ENCODE measurements at places on chromosomes 7 and 10.

DNA sequence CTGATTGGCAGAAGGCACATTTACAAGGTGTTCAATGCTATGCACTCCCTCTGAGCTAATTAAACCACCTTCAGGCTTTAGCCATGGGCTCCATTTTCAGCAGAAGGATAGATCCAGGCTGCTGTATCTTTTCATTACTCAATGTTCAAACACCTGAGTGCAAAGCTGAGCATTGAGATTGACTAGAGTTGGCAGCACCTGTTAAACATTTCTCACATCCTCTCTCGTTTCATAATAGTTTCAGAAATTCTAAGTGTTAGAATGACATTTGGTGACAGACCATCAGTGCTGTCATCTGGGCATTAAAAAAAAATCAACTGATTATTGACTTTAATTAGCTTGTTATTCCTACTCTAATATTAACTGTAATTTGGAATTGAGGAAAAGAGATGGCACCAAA lies 187.1 kb upstream of the SEMA3E start:
- DNase-seq: no peak

DNA sequence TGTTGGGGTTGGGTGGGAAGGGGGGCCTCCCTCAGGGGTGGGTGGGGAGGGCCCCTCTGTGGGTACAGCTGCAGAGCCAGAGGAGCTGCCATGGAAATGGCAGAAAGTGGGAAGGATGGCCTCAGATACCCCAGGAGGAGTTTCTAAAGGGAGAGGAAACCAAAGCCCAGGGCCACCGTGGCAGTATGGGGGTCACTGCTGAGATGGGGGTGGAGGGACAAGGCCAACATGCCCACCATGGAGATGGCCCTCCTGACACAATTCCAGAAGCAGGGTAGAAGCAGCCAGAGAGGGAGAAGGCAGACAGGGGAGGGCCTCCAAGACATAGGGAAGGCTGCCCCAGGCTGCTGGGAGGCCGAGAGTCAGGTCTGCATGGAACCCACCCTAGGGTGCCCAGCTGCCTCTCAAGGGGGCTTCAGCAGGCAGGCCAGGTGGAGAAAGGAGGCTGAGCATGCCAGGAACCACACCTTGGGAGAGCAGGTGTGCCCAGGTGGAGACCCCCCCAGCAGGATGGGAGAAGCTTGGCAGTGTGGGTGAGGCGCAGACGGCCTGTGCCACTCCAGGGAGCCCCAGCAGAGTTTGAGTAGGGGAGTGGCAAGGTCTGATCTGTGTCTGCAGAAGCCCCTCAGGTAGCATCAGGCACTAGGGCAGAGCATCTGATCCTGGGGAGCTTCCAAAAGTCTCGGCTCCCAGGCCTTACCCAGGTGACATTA lies 146.8 kb downstream of the ARHGAP22 start:
- no peak for DNase-seq

GRCh38 chr7:22364900-22365299 lies 7.9 kb upstream of the RAPGEF5 start:
- DNase-seq: no peak

- DNase-seq: peak; percentile 9
Observed at GRCh38 chr10:53209944-53210611, 437.5 kb upstream of the MBL2 start.

GRCh38 chr10:123606006-123606405 lies 60.1 kb upstream of the GPR26 start:
- no peak for DNase-seq

GRCh38 chr7:105635197-105635596 lies 53.9 kb upstream of the EFCAB10 start:
- DNase-seq: no peak

GRCh38 chr7:12056977-12057376 lies 154.1 kb upstream of the TMEM106B start:
- no peak for DNase-seq

DNA sequence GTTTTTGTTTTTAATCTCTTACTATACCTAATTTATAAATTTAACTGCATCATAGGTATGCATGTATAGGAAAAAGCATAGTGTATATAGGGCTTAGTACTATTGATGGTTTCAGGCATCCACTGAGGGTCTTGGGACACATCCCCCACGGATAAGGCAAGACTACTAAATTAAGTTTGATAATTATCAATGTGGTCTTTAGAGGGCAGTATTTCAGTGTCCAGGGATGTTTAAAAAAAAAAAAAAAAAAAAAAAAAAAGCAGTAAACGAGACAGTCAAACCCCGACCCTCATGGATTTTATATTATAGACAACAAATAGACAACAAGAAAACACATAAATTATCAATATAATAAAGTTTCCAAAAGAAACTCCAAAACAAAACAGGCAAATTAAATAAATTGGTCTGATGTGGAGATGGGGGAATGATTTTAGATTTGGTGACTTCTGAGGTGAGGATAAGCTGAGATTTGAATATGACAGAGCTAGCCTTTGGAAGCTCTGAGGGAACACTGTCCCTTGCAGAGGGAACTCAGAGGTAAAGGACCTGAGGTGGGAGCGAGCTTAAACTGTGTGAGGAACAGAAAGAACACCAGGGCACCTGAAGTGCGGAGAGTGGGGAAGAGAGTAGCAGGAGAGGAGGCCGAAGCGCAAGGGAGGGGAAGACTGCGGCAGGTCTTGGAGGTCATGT lies 14.8 kb downstream of the ACSM6 start:
- peak; percentile 30 for DNase-seq

GRCh38 chr7:137932881-137933269 lies 69.0 kb downstream of the CREB3L2 start:
- DNase-seq: no peak

DNA sequence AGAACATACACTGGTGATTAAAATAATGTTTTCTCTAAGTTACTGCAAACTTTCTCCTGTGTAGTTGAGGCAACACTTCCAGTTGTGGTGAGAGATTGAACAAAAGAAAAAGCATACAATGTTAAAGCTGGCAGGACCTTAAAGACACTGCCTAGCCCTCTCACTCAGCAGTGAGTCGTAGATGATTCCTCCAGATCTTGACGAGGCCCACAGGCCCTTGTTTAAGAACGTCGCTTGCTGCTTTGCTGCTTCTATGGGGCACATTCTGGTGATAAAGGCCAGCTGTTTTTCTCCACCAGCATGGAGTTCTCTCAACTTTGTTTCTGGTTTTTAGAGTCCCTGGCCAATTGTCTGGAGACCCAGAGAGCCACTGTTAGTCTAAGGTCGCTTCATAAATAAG lies 2.8 kb upstream of the DENND11 start:
- no peak for DNase-seq

DNA sequence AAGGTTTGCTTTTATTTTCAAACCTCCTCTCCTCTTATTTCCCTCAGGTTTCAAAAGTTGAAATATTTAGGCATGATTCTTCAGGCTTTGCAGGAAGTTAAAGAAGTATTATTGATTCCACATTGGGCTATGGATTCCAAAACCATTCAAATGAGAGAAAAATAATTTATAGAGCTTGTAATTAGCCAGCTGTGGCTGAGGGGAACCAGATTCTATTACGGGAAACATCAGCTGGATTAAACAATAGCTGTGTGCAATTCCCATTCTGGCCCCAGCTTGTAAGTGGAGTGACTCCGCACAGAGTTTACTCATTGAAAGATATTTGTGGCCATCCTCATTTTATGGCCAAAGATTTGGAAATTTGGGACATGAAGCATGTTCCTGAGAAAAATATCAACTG lies 77.0 kb upstream of the PHYHIPL start:
- no peak for DNase-seq

- no peak for DNase-seq
Observed at GRCh38 chr10:1860351-1860750, 123.0 kb upstream of the ADARB2 start.

DNA sequence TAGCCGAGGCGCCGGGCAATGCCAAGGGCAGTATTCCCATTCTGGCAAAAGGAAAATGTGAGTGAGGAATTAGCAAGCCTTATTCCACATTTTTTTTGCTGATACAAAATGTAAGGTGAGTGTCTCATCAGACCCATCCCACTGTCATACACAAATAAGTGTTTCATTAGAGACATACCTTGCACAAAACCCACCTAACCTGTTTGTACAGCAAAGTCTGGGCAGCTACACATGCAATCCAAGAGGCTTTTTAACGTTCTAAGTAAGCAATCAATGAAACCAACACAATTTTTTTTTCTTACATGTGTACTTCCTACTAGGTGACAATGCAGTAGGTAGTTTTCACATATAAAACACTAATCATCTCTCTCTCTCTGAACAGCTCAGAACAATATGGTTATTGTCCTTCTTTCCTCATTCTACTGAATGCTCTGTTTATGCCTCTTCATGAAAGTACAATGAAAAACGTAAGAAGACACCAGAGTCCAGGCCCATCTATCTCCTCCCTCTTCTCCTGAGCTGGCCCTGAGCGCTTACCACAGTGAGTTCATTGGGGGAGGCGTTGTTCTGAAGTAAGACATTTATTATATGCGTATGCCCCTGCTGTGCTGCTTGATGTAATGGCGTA lies 217.2 kb downstream of the ANK3 start:
- no peak for DNase-seq

DNA sequence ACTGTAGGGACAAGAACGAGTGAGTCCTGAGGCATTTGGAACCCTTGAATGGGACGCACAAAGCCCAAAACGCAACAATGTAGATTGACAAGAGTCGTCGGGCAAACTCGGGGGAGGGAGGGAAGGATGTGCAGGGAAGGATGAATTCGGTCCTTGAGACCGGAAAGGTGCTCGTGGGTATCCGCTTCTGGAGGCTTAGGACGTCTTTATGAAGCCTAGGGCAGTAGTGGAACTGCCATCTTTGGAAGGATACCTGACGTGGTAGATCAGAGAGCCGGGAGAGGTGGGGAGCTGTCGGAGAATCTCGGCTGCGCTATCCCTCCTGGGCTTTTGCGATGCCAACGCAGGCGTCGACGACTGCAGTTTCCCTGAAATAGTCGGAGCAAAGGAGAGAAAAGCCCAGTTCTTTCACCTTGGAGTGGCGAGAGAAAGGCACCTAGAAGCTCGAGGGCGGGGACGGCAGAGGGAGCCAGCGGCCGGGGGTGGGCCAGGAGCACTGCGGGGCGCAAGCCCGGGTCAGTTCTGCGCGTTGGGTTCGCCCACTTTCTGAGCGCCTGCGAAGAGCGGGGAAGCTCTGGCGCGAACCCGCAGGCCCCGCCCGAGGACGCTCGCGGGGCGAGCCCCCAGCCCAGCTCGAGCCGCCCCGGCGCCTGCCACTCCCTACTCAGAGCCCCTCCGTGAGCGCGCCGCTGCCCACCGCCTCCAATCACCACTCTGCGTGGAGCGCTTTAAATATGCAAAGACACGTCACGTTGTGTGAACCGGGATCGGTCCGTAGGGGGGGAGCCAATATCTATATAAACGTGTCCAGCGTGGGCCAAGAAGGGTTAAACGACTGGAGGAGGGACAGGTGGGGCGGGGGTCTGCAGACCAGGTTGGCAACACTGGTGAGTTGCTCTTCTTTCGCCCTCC lies at the start of gene CYP26C1:
Gene CYP26C1, plus strand, starts transcription at position 824 of the 912 bp plus-strand sequence. CDS start 466 bp downstream, outside the sequence.
- no peak for DNase-seq

DNA sequence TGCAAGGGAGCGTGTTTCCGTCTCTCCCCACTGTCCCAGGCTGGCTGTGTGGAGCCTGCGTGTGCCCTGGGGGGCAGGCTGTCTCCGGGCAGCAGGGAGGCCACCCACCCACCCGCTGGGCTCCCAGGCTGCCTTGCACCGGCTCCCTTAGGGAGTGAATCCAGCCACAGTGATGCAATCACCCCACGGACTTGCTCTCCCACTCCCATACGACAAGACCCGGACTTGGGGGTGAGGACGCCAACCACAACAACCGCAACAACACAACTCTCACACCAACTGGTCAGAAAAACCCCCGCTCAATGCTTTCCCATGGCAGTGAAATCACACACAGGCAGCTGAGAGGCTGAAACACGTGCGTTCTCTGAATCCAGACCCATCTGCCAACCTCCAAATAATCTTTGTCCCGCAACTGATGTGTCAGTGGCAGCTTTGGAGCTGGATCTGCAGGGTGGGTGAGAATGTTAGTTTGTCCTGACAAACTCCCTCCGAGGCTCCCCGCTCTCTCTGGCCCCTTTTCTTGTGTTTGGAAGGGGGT lies 62.7 kb upstream of the DDC start:
- DNase-seq: no peak

DNA sequence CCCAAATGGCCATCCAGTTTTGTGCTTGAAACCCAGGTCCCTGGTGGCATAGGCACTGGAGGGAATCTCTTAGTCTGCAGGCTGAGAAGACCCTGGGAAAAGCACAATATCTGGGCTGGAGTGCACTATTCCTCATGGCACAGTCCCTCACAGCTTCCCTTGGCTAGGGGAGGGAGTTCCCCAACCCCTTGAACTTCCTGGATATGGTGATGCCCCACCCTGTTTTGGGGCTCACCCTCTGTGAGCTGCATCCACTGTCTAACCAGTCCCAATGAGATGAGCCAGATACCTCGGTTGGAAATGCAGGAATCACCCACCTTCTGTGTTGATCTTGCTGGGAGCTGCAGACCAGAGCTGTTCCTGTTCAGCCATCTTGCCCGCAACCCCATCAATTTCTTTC lies 19.8 kb upstream of the NAMPT start:
- DNase-seq: no peak

- DNase-seq: no peak
Observed at GRCh38 chr7:156173748-156174353, 361.6 kb upstream of the SHH start.

GRCh38 chr10:79374312-79375191 lies 27.3 kb downstream of the PPIF start:
- DNase-seq: peak; percentile 87

DNA sequence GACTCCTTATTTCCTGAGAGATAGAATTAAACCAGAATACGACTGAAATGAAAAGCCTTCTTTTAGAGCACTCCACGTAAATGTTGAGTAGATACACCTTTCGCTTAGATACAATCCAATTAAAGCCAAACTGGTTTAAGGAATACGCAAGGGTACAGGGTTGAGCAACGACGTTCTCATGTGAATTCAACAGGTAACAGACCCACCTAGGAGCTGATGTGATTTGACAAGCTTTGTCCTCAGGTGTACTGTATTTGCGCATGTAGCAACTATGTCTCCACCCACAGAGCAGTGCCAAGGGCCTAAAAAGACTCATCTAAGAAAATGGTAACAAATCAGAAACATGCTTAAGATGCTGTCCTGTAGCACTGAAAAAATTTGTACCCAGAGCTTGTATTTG lies 139.6 kb downstream of the GATA3 start:
- no peak for DNase-seq

- no peak for DNase-seq
Observed at GRCh38 chr7:130893441-130893894, 159.5 kb upstream of the KLF14 start.

DNA sequence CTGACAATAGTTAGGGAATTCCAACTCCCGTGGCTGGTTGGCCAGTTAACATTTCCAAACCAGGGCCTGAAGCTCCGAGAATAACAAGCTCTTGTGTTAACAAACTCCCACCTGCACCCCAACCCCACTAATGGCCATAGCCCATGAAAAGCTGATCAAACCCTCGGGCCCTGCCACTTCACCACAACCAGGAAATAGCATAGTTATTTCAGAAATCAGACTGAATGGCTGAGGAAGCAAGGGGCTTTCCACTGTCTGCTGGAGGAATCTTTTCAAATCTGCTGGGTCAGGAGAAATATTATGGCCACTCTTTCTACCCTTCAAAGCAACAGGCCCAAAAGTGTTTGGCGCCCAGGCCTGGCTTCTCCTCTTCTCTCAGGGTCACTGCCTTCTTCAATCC lies 145.6 kb downstream of the GLCCI1 start:
- DNase-seq: no peak

- peak; percentile 10 for DNase-seq
Observed at GRCh38 chr10:59362959-59363381, 621 bp upstream of the FAM13C start.
